ENCODE measurements at places on chromosomes 3 and 15.
A peak's percentile ranks its signal among the peaks of the same experiment; 100 is the strongest.

DNA sequence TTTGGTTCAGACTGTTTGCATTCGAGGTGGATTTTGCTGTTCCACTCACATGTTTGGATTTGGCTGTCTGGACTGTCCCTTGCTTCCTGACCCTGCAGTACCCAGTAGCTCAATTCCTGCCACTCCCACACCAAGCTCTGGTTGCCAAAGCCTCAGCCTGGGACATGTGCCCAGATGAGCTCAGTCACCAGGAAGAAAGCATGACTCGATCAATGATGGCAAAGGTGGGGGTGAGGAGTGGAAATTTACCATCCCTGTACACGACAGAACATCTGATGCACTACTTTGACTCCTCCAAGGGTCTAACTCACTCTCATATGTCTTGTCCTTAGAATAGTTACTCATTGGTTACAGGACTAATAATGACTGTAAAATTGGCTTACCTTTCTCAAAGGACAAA is 45.2 kb downstream of the ZNF385D start:
- no peak for DNase-seq

DNA sequence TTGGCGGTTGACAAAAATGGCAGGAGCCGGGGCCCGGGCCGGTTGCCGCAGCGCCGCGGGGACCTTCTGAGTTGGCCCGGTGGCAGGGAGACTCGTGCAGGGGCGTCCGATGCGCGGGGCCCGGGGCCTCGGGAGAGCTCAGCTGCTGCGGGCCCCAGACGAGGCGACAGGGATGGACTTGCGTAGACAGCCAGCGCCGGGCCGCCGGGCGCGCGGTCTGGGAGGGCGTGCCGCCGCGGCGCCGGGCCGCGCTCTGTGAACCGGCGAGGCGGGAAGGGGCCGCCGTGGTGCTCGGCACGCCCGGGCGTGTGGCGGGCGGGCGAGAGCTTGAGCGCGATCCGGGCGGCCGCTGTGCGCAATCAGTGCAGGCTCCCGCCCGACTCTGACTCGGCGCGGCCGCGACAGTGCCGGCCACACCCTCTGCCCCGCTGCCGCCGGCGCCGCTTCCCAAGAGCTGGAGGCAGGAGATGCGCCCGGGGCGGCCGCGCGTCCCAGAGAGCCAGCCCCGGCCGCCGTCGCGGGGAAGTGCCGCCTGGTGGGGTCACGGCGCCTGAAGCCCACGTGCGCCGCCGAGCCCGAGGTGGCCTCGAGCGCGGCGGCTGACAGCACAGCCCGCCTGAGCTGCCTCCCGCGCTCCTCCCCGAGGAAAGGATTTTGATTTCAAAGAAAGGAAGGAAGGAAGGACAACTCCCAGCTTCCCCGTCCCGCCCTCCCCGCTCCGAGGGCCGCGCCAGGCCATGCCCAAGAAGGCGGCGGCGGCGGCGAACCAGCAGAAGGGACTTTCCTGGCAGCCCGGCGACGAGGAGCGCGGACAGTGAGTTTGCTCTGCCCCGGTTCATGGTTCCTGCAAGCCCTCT is 657 bp downstream of the TLNRD1 start:
- DNase-seq = peak; percentile 71

GRCh38 chr3:194577986-194578905 is 55.0 kb downstream of the TMEM44 start:
- DNase-seq = peak; percentile 72

DNA sequence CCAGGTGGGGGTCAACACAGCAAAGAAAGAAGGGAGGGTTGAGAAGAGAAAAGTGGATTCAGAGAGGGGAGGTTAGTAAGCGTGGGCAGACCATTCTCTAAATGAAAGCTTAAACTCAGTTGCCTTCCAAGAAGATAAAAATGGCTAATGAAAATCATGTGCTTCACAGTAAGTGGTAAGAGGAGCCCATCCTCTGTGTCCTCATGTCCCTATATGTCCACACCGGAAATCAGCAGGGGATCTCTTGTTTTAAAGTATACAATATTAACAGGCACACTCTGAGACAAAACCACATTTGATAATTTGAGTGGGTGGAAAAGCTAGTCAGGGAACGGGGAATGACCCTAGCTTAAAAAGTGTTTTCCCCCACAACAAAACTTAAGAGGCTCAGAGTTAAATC is 4.4 kb upstream of the FOXP1 start:
- no peak for DNase-seq

GRCh38 chr3:153219146-153219545 is 57.1 kb downstream of the RAP2B start:
- no peak for DNase-seq

DNA sequence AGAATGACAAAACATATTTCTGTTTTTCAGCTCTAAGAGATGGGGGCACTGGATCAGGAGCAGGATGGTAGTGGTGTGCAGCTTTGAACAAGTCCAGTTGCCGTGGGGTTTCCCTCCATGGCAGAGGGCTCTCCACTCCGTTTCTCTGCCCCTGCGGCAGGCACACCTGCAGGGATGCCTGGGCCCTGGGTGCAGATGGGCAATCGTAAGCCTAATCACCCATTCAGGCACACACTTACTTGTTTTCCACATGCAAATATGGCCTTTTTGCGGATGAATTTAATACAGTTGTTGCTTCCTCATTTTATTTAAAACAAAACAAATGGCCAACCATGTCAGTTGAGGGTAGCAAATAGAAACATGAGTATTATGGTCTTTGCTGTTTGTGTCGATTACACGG is 85.1 kb downstream of the LPP start:
- no peak for DNase-seq

GRCh38 chr15:33729653-33730052 is 238.6 kb upstream of the CHRM5 start:
- no peak for DNase-seq

- DNase-seq = peak; percentile 59
Observed at GRCh38 chr3:113103588-113103987, 107.8 kb upstream of the BOC start.

DNA sequence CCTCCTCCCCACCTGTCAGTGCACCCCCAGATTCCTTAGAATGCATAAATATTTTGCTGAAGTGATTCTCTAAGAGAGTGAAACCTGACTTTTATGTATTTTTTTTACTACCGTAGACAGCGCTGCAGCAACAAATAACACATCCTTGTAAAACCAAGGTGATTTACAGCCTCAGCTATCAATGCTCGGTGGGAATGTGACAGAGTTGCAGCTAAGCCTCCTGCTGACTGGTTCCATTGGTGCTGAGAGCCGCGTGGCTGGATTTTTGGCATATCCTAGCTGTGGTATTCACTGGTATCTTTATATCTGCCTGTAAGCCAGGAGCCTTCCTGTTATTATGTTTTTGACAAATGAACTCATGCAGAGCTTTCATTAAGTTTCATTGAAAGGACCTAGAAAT is 11.0 kb downstream of the FGD5 start:
- no peak for DNase-seq

DNA sequence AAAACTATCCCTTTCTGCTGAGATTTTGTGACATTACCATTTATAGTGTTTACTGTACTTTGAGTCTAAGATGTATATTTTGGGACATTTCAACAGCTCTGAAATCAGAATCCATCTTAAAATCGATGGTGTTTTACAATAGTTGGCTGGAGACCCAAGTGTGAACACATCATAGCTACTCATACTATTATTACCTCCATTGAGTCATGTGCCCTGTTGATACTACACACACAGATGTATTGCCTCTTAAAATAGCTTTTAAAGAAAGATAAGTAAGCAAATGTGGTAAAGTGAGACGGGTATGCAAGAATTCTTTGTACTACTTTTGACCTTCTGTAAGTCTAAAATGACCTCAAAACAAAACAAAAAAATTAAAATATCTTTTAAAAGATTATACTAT is 6.7 kb downstream of the LMOD3 start:
- no peak for DNase-seq

GRCh38 chr15:80179025-80179759 is 26.4 kb downstream of the FAH start:
- DNase-seq = peak; percentile 77

DNA sequence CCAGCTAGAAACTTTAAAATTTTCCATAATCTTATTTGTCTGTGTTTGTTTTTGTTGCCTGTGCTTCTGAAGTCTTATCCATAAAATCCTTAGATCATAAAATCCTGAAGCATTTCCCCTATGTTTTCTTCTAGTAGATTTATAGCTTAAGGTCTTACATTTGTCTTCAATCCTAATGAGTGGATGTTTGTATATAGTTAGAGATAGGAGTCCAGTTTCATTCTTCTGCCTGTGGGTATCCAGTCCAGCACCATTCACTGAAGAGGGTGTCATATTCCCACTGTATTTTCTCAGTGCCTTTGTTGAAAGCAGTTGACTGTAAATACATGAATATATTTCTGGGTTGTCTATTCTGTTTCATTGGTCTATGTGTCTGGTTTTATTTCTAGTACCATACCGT is 44.8 kb upstream of the SPSB4 start:
- DNase-seq = no peak

DNA sequence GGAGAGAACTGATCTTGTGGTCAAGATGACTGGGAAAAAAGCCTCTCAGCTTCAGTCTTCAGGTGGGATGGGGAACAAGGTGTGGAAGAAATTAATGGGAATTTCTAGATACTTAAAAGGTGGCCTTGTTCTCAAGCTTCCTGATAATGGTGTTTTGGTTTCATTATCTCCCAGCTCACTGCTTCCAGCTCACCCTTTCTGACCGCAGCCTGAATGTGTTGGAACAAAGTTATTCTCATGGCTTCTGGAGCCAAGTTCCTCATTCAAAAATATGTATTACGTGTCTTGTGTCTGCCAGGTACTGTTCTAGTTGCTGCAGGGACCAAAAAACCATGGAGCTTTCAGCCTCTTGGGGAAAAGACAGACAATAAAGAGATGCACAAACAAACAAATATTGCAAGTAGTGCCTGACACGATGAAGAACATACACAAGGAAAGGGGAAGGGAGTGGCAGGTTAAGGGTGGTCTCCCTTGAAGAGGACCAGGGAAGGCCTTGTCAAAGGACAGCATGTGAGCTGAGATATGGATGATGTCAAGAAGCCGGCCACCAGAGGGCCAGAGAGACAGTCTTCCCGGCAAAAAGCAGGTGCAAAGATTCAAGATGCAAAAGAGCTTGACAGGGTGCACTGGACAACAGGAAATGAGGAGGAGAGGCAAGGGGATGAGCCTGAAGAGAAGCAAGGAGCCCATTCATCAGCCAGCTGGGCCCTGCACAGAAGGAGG is 35.5 kb downstream of the ARRDC4 start:
- DNase-seq = peak; percentile 56

- DNase-seq = no peak
Observed at GRCh38 chr3:153032891-153033290, 129.1 kb upstream of the RAP2B start.

DNA sequence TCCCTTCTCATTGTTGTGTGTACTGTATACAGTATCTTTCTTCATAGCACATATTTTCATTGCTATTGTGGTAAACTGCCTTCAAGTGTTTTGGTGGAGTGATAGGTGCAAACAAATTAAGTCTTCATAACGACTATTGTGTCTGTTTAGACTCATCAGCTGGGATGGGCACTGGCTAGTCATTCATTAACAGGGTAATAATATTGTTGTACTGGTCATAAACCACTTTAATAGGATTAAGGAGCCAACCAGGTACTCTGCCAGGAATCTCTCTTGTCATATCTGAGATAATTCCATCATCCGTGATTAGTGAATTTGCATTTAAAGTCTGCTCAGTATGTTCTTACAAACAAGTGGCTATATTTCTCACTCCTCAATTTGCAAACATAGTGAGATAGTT is 10.2 kb upstream of the TMEM45A start:
- no peak for DNase-seq

GRCh38 chr3:7275396-7275795 is 414.5 kb downstream of the GRM7 start:
- DNase-seq = no peak

GRCh38 chr3:33394403-33395054 is 45.7 kb downstream of the UBP1 start:
- DNase-seq = no peak

GRCh38 chr3:78258798-78259197 is 1218.9 kb downstream of the ROBO2 start:
- DNase-seq = no peak

DNA sequence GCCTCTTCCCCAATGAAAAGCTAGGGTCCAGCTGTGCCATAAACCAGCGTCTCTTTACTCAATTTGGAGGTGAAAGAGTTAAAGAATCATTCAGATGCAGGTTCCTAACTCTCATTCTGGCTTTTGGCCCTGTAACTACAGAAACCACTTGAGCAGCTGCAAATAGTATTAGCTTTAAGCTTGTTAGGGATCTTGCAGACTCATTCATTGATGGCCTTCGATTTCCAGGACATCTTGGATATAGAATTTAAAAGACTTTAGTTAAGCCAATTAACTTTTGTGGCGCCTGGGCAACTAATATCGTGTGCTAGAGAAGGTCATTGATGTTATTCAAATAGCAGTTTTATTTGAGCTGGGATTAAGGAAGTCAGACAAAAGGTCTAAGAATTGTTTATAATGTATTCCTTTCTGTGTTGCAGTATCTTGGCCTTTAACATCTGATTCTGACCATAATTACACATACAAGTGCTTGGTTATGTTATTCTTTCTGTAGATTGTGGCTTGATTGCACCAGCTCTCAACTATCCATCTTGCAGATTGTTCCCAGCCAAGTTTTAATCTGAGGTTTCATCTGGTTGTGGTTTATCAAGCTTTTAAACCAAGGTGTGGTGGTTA is 185.3 kb downstream of the CACNA2D3 start:
- no peak for DNase-seq

- no peak for DNase-seq
Observed at GRCh38 chr15:49085696-49086459, 39.6 kb upstream of the SECISBP2L start.

DNA sequence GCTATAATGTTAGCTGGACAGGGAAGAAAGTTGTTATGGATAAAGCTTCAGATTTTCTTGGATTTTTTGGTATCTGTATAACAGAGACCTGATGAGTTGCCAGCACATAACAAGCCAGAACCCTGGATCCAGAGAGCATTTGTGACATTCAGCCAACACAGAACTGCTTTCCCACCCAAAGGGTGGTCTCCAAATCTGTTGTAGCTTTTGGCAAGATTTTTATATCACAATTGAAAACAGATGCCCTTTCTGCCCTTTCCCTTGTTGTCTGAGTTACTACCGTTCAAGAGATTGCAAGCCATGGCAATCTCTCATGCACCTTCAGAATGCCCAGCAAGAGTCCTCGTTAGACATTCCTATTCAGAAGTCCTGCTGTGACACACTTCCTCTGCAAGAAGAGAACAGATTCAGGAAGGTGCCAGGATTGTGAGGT is 107.6 kb upstream of the FGF7 start:
- no peak for DNase-seq

DNA sequence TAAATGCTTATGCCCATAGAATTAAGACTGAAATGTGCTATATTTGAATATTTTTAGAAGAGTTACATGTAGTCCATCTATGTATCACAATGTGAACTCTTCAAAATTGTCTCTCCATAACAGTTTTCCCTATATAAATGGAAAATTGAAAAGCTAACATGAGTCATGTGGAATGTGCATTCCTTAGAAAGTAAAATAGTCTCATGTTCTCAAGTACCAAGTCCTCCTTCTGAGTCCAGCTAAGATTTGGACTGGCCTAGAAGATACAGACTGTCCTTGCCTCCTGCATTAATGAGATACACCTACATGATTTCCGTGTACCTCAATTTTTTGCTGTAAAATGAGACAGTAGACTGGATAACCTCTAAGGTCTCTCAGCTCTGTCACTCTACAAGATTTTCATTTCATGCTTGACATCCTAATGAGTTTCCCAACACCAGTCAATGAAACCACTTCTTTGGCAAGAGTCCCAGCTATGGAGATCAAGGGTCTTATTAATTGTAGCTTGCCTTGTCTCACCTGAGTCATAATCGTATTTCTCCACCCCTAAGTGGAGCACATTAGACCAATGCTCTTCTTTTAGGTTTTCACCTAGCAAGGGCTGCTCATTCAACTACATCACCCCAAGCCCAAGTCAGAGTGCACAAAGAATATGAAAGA is 350.6 kb upstream of the IL12A start:
- DNase-seq = no peak

GRCh38 chr3:140896997-140897396 is 44.6 kb upstream of the SLC25A36 start:
- DNase-seq = no peak
